ENCODE measurements at places on chromosomes 7 and 10. TPM values are rescaled to one million over a fixed set of nuclear protein-coding genes. Genes with fewer than 3 reads are reported as not detected.
A peak's percentile ranks its signal among the peaks of the same experiment; 100 is the strongest.

DNA sequence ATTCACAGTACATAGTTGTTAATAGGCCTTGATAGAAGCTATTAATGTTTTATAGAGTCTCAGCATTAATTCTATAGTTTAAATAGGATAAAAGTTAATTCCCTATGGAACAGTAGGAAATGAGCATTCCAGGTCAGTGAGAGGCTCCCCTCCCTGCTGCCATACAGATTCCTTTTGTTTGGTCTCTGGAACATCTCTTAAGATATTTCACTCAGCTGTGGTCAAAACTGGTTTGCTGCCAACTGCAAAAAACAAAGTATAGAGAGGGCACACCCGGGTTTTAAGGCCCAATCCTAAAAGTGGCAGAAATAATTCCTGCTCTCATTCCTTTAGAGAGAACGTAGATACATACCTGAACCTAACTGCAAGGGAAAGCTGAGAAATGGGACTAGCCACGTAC, 51.3 kb downstream of the MDFIC start:
- ATAC-seq = no peak

DNA sequence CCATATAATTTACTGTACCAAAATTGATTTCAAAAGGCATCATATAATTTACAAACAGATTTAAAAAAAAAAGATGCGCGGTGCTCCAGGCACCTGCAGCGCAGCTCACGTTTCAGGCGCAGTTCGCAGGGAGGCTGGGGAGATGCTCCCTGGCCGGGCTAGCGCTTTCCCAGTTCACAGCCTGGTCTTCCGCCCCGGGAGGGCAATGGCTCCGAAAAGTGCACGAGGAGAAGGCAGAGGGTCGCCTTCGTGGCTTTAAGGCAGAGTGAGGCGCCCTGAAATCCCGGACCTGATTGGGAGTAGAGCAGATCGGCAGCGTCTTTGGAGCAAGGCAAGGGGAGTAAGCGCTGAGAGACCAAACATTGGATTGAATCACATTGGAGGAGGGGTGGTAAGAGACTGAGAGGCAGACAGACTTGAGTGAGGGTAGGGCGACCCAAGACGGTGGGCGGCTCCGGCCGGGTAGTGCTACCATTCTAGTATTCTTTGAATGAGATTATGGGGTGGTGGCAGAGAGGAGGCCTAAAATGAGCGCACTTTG, 1.5 kb downstream of the NEUROG3 start:
- no peak for ATAC-seq

DNA sequence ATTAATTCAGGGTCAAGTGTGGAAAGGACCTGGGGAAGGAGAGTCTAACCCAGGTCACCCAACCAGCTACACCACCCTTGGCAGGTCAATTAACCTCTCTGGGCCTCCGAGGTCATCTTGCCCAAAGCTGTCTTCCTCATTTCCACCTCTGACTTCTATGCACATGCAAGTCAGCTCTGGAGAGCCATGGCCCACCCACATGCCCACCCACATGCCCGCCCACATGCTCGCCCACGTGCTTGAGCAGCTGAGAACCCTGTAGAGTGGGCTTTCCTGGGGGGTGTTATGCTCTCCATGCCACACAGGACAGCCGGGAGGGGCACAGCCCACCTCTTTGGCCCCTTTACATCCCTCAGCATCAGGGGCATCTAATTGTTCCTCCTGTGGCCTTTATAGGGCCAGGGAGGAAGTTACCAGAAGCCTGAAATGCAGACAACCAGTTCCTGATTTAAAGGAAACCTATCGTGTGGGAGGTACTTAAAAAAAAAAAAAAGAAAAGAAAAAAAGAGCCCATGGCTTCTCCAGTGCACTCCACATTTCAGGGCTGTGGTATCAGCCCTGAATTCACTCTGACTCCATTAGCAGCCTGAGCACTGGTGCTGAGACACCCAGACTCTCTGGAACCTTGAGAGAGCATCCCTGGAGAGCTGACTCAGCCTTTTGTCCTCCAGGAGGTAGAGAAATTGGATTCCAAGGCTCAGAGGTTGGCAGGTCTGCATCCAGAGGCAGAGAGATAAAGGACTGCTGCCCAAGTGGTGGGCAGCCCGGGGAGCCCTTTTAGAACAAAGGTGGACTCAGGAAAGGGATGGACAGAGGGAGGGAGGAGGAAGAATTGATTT, 176.2 kb upstream of the ZMIZ1 start:
- no peak for ATAC-seq

GRCh38 chr7:99822731-99823718, 4.8 kb upstream of the CYP3A43 start:
- ATAC-seq = no peak

GRCh38 chr7:106075937-106076336, 36.2 kb downstream of the SYPL1 start:
- no peak for ATAC-seq

DNA sequence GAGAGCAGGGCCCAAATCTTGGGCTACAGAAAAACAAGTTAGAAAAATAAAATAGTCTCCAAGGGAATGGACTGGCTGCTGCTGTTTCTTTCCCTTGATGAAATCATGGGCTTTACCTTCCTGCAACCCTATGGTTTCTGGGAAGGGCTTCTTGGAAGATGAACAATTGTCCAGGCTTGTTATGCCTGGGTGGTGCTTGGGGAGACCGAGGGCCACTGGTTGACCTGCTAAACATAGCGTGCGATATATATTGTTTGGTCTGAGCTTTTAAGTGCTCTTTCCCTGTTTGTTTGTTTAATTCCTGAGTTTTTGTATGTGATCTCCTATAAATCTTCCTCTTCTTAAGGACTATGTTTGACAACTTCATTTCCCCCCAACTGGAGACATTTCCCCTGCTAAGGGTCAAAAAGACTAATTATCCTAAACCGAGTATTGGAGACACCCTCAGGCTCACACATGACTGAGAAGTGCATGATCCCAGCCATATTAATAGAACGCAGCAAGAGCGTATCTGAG, 37.9 kb downstream of the SLC25A28 start:
- no peak for ATAC-seq

DNA sequence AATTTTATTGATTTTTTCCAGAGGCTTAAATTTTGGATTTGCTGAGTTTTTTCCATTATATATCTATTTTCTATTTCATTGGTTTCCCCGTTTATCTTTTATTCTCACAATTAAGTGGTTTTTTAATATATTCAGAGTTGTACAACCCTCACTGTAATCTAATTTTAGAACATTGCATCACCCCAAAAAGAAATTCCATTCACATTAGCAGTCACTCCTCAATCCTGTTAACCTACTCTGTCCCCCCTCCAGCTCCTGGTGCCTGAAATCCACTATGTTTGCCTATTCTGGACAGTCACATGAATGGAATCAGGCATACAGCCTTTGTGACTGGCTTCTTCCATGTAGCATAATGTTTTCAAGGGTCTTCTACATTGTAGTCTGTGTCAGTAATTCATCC, 55.8 kb upstream of the ITGA8 start:
- peak; percentile 43 for ATAC-seq

- no peak for ATAC-seq
Observed at GRCh38 chr10:30247704-30248103, 101.4 kb downstream of the MTPAP start.

DNA sequence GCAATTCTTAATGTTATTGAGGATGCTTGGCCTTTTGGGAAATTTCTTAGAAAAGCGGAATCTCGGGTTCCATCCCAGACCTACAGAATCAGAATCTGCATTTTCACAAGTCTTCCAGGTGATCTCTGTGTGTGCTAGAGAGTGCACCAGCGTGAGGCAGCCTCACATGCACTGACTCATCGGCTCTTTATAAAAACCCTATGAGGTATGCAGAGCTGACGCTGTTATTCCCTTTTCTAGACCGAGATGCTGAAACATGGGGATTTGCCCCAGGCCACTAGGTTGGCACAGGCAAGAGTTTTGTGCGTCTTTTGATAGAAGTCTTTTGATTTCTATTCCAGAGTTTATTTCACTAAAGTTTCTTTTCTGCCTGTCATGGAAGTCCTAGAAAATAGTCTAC, 61.2 kb downstream of the CDCA7L start:
- no peak for ATAC-seq

PIP gene
- total RNA-seq = not detected

Measured in gastroesophageal sphincter (tissue), 4 donors.